ENCODE measurements at places on chromosomes 3 and 15.

DNA sequence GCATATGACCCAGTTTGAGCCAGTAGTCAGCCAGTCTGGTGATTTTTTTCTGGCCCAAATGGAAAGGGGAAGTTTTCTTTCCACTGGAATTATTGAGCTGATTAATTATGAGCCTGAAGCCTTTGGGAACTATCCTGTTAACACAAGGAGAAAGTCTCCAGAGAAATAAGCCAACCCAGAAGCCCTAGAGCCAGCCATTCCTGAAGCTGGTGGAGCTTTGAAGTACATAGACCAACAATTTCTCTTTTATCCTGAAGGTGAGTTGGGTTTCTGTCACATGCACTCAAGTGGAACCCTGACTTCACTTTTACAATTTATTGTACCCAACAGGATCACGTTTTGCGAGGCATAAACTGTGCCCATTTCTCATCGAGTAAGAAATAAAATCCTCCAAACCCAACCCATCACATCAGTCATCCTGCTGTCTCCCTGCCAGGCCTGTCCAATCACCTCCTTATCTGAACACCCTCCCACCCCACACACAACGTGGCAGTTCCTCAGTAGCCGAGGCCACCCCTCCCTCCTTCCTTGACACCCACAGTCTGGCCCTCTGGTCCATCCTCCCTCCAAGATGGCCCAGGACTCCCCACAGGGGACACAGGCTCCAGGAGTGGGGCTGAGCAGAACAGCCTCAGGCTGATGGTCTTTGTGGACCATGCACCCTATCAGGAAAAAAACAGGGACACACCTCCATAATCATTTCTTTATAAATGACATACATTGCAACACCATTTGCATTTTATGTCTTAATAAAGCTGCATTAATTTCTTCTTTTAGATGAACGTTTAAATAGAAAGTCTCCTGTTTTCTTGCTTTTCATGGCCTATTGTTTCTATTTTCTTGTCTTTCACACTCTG is 55.7 kb upstream of the GATA2 start:
- DNase-seq: no peak

DNA sequence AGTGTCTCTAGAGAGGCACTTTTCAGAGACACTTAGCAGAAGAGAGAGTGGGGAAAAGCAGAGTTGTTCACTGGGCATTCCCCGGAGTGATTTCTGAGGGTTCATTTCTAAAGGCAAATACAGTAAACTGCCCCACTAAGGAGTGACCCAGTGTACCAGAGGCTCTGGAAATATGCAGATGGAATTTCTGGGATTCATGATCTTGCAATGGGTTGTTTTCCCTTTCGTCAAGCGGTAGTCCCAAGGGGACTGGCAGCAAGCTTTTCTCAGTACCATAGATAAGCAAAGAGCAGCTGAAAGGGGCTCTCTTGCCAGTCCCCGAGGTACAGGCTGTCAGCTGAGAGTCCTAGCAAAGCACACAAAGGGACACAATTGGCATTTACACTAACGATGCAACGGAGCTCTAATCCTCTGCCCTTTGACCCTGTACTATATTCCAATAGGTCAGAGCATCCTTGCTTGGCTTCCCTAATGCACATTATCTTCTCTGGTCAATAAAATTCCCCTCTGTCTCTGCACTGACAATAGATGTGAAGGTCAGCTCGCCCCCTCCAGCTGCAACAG is 155.6 kb downstream of the SEMA6D start:
- no peak for DNase-seq

DNA sequence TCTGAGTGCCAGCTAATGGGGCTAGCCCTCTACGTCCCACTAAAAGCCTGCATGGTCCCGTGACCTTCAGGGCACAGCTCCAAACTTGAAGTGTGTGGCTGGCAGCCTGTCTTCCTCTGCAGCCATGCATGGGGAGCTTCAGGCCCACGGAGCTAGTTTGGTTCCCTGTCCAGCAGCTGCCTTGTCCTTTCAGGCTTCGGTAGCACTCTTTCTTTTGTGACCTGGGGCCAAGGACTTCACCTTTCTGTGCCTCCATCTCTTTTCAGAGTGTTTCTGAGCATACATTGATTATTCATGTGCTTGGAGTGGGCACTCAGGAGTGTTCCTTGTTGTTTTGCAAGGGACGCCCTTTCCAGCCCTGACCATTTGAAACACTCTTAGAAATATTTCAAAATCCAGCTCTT is 155.2 kb downstream of the DNAJB8 start:
- DNase-seq: no peak

GRCh38 chr3:119937229-119937628 is 155.3 kb downstream of the NR1I2 start:
- DNase-seq: no peak

DNA sequence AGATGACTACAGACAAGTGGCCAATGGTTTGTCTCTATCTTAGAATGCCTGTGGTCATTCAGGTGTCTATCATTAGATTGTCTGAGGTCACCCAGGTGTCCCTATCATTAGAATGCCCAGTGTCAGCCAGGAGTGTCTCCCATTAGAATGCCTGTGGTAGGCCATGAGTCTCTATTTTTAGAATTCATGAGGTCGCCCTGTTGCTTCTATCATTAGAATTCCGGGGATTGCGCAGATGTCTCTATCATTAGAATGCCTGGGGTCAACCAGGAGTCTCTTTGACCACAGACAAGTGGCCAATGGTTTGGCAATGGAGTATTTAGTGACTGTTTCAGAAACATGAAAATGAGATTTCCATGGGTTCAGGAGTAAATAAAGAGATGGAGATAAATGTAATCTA is 7.6 kb downstream of the RTP2 start:
- no peak for DNase-seq

GRCh38 chr3:17423786-17424536 is 318.5 kb downstream of the TBC1D5 start:
- no peak for DNase-seq

- DNase-seq: no peak
Observed at GRCh38 chr3:124296406-124296805, 304.5 kb upstream of the ROPN1 start.

GRCh38 chr3:129536374-129536667 is 6.7 kb upstream of the H1-8 start:
- DNase-seq: no peak

- no peak for DNase-seq
Observed at GRCh38 chr3:77468626-77469020, 428.7 kb downstream of the ROBO2 start.

DNA sequence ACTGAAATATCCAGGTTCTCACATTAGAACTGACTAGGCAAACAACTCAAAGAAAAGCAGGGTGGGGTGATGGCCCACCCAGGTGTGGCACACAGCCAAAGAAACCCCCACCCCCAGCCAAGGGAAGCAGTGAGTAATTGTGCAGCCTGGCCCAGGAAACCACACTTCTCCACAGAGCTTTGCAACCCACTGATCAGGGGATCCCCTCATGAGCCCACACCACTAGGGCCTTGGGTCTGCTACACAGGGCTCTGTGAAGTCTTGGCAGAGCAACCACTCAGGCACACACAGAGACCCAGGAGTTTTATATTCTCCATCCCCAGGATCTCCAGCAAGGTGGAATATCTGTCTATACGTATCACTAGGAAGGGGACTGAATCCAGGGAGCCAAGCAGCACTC is 22.2 kb upstream of the TRIM42 start:
- no peak for DNase-seq

DNA sequence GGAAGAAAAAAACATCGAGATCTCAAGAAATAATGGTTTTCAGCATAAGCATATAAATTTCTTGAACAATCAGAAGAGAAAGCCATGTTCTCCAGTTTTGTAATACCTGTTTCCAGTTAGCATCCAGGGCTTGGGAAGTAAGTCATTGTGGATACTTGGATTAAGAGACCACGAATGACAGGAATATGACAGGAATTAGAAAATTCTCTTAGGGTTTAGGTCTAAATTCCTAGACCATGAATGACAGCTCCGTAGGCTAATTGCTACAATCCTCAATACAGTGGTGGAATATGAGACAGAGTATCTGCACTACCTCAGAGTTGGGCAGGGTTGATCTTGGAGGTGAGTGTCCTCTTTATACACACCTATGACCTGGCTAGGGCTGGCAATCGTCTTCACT is 517.5 kb downstream of the NTRK3 start:
- no peak for DNase-seq

- DNase-seq: no peak
Observed at GRCh38 chr15:61253186-61253585, 24.1 kb upstream of the RORA start.

DNA sequence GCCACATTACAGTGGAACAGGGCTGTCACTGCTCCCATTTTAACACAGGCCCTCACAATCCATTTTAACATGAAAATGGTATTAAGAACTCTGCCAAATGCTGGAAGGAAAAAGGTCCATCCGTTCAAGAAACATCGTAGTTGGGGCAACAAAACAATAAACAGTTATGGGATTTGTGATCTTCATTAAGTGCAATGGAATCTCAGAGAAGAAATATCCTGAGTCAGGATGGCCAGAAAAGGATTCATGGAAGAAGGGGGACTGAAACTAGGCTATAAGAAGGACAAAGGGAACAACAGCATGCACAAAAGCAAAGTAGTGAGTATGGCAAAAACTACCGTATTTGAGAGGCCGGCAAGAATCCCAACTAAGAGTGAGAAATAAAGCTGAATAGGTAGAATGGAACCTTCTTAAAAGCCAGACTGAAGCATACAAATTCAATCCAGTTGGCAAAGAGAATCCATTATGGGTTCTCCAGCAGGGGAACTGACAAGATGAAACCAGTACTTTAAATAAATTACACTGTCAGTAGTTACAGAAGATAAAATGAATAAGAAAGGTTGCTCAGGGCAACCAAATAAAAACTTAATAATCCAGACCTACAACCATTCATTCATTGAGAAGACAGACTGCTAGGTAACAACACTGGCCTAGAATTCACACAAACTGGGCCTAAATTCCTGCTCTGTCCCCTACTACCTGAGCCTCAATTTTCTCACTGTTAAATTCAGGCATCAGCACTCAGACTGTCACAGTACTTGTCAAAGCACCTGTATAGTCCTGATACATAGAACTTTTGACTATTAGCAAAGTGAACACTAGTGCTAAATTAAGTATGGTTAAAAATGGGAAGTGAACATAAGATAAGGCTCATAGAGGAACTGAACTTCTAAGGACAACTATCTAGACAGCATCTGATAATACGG is 6.3 kb downstream of the TBL1XR1 start:
- DNase-seq: no peak

GRCh38 chr3:158531334-158531733 is 39.7 kb upstream of the MLF1 start:
- DNase-seq: no peak

GRCh38 chr3:108441071-108441507 is 69.3 kb downstream of the MYH15 start:
- peak; percentile 4 for DNase-seq

- no peak for DNase-seq
Observed at GRCh38 chr3:197186887-197187588, 111.4 kb downstream of the DLG1 start.

GRCh38 chr3:184154885-184155643 is at the start of gene DVL3:
DVL3 (plus strand) TSS chr3:184155377; CDS start chr3:184155636, 259 bp downstream.
- DNase-seq: peak; percentile 41

DNA sequence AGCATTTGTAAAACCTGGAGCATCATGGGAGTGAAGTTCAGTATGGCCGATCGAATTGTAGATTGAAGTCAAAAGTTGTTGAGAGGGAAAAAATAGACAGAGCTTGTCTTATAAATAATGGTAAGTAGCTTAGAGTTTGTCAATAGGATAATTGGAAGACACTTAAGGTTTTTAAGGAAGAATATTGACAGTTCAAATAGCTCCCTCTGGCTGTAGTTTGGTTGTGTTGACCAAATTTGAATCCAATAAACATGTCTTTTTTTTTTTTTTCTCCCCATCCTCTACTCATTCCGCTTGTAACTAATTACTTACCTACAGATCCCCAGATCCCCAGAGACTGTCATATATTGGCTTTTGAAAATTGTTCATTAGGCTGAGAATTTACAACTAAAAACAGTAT is 677.0 kb downstream of the AGBL1 start:
- no peak for DNase-seq

- no peak for DNase-seq
Observed at GRCh38 chr3:11078826-11079515, 75.3 kb upstream of the HRH1 start.

DNA sequence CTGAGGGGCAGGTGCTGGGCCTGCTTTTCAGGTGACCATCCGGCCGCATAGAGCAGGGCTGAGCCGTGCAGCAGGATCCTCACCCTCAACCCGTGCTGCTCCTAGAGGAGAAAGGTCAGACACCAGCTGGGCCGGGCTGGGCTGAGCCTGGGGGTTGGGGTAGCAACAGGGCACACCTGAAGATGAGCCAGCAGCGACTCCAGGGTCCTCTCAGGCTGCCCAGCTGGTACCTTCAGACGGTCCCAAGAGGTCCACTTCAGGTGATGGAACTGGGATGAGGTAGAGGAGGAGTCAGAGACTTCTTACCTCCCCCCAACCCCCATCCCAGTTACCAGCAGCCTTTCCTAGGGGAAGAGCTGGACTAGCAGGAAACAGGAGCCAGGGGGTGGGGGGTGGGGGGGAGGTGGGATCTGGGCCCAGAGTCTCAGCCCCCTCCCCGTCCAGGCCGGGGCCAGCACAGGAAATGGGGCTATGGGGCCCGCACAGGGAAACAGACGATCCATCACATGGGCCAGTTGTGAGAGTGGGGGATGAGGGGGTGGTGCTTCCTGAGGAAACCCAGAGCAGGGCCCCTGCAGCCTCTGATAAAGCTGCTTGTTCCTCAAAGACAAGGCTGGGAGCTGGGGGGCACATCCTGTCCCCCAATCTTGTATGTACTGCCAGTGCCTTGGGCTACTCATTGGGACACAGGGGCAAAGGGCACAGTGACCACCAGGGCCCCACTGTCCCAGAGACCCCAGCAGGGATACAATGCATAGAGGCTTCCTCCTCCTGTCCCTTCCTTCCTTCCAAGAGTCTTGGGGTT is 3.0 kb downstream of the INKA1 start:
- DNase-seq: peak; percentile 46

DNA sequence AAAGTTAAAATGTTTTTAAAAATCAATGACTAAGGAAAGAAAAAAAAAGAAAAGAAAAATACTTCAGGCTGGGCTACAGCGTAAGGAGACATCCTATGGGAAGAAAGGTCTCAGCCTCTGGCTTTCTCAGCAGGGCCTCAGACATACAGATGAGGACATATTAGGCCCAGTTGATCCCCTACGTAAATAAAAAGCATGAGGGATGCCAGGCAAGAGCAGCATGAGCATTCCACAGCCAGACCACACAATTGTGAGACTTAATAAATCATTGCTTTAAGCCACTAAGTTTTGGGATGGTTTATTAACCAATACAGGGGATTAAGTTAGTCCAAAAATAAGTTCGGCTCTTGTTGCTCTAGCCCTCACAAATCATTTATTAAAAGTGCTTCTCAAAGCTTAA is 394.1 kb upstream of the NECTIN3 start:
- DNase-seq: no peak

- DNase-seq: no peak
Observed at GRCh38 chr15:87730706-87731105, 525.8 kb downstream of the NTRK3 start.

- DNase-seq: no peak
Observed at GRCh38 chr15:76793162-76793561, 112.0 kb downstream of the SCAPER start.

DNA sequence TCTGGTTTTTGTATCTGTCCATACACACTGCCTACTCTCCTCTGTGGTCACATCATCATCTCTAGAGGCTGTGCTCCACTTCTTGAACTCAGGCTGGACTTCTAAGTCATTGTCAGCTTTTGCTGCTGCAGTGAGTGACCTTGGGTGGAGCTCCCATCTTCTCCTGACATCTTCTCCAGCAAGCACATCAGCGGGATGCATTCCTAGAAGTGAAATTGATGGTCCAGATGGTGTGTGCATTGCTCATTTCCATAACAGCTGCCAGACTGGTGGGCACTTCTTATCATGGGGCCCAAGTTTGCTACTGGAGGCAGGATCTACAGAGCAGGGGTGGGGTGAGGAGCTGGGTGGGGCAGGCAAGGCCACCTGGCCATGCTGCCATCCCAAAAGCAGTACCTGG is 109.9 kb downstream of the DNAJB8 start:
- no peak for DNase-seq
